Lung microvascular endothelial cell (primary cell): ENCODE measurements at places on chromosomes 6 and 20.

- DNase-seq: no peak
Measured at GRCh38 chr20:17956099-17956685, 12.4 kb downstream of the SNX5 start.

GRCh38 chr6:145830612-145831011 is 16.0 kb upstream of the FBXO30 start:
- no peak for DNase-seq

GRCh38 chr6:68728159-68728979 is 93.3 kb downstream of the ADGRB3 start:
- DNase-seq: no peak

GRCh38 chr6:26380256-26380655 is 2.7 kb upstream of the BTN2A2 start:
- DNase-seq: no peak

DNA sequence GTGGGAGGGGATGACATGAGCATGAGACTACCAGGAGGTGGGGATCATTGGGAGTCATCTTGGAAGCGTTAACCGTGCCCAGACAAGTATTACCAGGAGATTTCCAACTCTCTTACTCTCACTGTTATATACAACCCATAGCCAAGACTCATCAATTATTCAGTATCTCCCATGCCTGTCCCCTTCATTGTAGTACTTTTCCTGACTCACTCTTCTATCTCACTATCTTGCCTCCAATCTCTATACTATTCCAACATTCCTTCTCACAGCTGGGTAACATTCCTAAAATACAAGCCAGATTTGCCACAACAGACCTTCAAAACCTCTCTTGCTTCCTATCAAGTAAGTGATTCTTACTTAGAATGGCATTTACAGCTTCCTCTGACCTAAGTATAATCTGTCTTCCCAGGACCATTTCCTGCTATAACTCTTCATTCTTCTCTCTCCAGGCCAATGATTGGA is 226.3 kb upstream of the SMLR1 start:
- DNase-seq: no peak
